MCF 10A (cell line): ENCODE measurements at places on chromosomes 2 and 18.

GRCh38 chr2:201618744-201619662 lies 24.3 kb downstream of the TMEM237 start:
- DNase-seq = no peak

DNA sequence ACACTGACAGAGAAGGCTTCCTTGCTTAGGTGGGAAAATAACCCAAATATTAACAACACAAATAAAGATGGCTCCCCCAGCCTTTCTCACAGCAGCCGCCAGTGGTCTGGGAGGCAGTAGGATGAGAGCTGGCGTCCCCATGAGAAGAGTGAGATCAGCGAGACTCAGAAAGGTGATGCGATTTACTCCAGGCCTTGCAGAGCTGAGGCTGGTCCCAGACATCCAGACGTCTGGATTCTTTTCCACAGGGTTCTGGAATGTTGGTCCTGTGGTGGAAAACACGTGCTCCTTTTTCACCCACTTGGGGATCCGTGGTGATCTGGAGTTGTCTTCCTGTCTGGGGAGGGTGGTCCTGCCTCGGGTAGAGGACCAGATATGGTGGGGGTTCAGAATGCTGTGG lies 190.6 kb downstream of the CTIF start:
- no peak for DNase-seq

- no peak for DNase-seq
Measured at GRCh38 chr2:190156530-190157212, 94.1 kb upstream of the MSTN start.

DNA sequence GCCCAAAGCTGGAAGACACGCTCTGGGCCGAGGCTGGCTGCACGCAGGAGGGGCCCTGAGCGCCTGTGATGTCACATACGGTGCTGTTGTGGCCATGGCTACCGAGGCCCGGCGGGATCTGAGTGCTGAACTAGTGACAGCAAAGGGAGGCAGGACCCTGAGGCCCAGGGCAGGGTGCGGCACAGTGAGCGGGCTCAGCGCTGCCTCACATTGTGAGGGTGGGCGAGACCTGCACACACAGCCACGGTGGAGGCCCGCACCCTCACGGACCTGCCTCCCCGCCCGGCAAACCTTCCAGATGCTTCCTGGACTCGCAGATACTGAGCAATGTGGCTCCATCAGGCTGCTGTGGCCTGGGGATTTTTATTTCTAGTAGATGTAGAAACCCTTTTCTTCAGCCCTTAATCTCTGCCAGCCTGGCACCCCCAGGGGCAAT lies 133.8 kb upstream of the CTDP1 start:
- DNase-seq = no peak

DNA sequence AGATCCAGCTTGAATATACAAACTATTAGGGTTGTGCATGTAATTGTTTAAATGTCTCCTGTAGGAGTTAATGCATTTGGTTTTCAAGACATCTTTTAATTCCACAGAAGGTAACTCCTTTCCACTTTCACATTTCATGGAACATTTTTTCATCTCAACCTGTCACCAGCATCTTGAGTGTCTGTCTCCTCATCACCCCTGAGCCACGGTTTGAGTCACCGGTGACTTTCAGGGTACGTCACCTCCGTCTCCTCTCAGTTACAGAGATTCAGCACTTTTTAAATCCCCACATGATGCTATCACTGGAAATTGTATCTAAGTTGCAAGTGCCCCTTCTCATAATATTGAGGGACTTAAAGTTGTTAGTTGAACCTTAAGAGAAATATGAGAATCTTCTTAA lies 25.3 kb downstream of the GPR55 start:
- no peak for DNase-seq

GRCh38 chr2:196970099-196970498 lies 43.6 kb upstream of the PGAP1 start:
- no peak for DNase-seq

DNA sequence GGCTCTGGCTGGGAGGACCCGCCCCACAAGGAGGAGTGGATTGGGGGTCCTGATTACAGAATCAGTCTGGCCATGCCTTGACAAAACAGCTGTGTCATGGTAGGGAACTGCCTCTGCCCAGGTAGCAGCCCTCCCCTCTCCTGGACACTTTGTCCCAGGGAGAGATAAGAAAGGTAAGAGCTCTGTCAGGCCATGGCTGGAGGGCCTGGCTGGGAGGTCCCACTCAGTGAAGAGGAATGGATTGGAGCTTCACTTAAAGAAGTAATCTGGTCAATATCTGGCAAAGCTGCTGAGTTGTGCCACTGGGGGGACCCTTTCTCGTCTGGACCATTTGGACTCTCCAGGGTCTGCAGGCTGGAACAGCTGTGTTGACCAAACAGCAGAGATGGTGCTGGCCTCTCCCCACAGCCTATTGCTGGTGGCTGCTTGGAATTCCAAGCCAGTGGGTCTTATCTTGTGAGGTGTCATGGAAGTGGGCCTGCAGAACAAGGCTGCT lies 75.4 kb downstream of the EPC2 start:
- DNase-seq = no peak

DNA sequence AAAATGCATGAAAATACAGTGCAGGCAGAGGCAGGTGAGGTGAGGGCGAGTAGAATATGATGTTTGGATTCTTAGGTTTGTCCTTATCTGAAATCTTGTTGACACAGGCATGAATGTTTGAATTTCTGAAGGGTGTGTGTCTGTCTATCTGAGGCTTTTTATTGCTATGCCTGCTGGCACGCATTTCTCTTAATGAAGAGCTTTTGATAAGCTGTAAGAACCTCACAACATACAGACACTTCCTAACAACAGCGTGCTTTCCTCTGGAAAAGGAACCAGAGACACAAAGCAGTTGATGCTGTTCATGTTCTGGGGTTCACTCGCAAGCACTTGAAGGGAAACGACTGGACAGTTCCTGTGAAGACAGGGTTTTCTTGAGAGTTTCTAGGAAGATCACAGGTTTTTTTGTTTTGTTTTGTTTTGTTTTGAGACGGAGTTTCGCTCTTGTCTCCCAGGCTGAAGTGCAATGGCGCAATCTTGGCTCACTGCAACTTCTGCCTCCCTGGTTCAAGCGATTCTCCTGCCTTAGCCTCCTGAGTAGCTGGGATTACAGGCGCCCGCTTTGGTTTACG lies 33.3 kb upstream of the CABLES1 start:
- DNase-seq = no peak

DNA sequence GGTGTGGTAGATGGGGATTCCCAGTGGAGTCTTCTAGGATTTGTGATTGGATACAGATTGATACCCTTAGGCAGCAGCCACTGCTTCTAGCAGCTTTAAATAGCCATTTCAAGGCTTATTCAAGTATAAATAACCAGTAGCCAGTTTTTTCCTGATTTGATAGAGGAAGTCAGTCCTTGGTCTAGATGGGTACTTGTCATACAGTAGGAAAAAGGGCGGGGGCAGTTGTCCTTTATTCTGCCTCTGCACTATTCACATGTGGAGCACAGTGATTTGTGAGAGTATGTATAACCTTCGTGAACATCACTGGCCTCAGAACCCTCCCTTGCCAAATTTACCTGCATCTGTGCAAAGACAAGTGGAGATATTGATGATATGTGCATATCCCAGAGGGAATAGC lies 6.8 kb downstream of the PPP1CB start:
- DNase-seq = no peak

DNA sequence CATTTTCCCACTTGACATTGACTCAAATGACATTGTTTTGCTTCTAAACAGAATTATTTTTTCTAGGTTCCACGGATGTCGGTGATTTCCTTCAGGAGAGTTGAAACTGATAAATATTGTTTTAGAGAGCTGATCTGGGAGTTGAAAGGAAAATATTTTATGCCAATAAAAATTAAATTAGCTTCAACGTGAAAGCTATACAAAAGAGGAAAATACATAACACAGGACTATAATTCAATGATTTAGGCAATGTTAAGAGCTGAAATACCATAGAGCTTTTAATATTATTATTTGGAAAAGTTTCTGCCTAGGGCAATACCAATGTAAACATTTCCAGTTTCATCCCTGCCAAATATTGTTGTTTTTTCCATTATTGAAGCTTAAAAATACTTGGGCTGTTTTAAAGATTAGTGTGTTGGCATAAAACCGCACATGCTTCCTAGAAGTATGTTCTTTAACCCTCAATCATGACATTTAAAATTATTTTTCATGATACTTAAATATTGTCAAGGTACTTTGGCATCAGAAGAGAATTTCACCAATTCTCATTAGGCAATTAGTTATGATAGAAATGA lies 18.6 kb upstream of the PDE1A start:
- peak; percentile 26 for DNase-seq

GRCh38 chr2:241052677-241053360 lies 49.3 kb downstream of the MTERF4 start:
- no peak for DNase-seq

GRCh38 chr18:75183524-75183923 lies 25.4 kb downstream of the PTGR3 start:
- peak; percentile 48 for DNase-seq

DNA sequence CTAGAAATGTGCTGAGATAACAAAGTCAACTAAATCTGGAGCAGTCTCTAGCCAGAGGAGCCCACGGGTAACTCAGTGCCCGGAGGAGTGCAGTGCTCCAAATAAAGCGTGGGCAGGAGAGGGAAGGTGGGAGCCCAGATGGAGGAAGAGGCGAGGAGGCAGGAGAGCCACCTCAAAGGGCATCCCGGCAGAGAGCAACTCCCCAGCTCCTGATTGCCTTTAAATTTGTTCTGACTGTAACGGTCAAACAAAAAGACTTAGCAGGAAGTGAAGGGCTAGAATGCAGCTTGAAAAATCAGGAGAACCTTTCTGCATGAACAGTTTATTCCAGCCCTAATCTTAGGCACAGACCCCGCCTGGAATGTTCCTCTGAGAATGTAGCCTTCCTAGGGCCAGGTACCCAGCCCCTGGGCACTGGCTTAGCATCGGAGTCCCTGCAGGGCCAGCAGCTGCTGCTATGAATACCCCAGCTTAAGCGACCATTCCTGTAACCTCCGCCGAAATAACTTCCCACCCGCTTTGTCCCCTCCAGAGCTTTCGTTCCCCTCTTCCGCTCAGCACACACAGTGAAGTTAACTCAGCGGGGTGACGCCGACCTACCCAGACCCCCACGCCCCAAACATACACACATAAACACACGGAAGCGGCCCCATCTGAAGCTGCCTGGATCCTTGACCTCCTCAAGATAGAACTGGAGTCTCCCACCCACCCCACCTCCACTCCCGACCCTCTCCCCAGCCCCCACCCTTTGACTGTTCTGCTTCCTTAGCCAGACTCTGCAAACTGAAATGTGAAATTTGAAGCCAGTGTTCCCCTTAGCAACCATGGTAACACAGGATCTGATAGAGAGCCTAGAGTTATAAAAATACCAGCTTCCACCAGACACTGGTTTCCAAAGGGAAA lies 123.2 kb downstream of the SMAD7 start:
- no peak for DNase-seq

- no peak for DNase-seq
Measured at GRCh38 chr2:67456428-67456827, 59.3 kb downstream of the ETAA1 start.

GRCh38 chr2:138219961-138220360 lies 255.7 kb downstream of the HNMT start:
- DNase-seq = no peak

- DNase-seq = peak; percentile 10
Measured at GRCh38 chr2:197993830-197994229, 189.4 kb downstream of the PLCL1 start.

DNA sequence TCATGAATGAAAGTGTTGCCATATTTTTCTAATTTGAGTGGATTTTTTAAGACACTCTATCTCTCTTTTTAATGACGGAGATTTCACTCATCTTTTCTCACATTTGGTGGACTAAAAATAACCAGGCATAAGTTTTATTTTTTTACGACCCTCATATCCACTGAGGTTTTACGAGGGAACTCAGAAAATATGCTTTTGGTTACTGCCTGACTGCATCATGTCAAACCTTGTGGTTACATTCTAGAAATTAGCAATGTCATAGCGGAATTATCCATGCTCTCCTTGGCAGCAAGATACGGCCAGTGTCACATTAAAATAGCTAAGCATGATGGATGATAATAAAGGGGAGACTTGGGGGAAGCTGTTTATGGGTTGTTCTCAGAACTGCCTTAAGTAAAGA lies 428.6 kb upstream of the FSHR start:
- no peak for DNase-seq

DNA sequence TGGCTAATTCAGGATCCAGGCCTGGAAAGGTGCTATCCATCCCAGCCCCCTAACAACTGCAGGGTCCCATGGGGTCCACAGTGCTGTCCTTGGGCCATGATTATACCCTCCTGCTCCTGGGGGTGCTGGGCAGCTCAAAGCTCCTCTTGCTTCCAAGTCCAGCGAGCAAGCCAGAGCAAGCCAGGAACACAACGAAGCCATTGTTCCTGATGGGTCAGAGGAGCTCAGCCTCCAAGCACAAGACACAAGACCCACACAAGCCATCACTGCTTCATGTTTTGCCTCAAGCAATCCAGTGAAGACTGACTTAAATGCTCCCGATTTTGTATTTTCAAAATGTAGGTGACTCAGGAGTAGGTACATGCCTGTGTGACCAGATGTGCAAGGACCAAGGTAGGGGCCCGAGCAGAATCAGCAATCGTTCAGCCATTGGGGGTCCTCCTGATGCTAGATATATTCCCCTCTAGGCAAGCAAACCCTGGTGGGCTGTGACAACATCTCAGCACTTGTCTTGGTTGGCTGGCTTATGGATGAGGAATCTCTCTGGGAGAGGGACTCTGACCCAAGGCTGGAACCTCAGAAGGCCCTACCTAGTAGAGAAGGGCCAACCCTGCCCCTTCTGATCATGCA lies 90.8 kb downstream of the EPAS1 start:
- DNase-seq = no peak

GRCh38 chr2:44999540-44999939 lies 9.7 kb downstream of the SIX2 start:
- DNase-seq = no peak

DNA sequence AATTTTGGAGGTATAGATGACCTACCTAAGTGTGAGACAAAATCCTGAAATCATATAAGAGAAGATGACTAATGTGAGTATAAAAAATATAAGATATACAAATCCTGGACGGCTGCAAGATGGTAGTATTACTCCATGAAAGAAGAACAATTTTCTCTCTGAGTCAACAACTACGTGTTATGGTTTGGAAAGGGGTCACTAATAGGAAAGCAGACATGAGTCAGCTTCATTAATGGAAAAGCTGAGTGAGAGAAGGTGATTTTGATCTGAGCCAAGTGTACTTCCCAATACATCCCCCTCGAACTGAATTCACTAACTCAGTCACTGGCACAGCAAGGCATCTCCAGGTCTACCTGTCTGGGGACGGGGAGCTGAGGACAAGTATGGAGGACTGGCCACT lies 20.1 kb upstream of the SELENOI start:
- DNase-seq = peak; percentile 45

GRCh38 chr18:7224198-7224597 lies 6.7 kb upstream of the LRRC30 start:
- no peak for DNase-seq

GRCh38 chr2:18723219-18723618 lies 133.8 kb upstream of the NT5C1B start:
- no peak for DNase-seq

DNA sequence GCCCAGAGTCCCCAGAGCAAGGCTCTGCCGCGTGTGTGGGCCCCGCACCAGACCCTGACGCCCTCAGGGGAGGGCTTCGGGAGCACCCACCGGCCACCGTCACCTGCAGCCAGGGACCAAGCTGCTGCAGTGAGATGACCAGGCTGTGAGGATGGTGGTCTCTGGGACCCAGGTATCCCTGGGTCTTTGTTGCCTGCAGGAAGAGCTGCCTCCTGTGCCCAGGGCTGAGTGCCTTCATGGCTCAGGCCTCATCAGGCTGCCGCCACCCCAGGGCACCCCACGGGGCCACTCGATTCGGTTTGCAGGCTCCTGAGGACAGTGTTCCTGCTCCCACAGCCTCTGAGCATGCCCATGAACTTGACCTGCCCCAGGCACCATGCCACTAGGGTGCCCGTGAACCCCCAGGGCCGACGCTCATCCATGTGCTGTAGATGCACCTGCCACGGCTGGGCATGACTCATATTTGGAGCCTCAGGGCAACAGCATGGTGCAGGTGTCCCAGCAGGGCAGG lies 109.8 kb downstream of the FAM210A start:
- DNase-seq = no peak
